ENCODE measurements at places on chromosomes 12 and 14.
A peak's percentile ranks its signal among the peaks of the same experiment; 100 is the strongest.

DNA sequence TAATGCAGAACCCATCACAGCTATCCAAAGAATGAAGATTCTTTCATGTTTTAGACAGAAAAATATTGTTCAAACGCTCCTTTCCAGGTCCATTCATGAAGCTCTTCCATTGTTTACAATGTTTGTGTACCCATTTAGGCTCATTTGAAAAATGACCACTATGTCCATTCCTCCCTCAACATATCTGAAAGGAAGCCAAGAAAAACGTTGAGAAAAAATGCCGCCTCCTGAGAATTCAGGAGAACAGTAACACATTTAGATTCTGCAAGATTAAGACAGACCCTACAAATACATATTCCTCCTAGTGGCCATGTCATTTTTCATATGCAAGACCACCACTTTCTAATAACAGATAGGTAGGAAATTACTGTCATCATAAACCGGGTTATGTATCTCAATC, 124.4 kb downstream of the SLC25A21 start:
- no peak for DNase-seq

GRCh38 chr12:52182384-52182783, 9.4 kb downstream of the KRT80 start:
- DNase-seq = no peak

GRCh38 chr14:95527387-95528002, 7.4 kb upstream of the GLRX5 start:
- DNase-seq = peak; percentile 27

DNA sequence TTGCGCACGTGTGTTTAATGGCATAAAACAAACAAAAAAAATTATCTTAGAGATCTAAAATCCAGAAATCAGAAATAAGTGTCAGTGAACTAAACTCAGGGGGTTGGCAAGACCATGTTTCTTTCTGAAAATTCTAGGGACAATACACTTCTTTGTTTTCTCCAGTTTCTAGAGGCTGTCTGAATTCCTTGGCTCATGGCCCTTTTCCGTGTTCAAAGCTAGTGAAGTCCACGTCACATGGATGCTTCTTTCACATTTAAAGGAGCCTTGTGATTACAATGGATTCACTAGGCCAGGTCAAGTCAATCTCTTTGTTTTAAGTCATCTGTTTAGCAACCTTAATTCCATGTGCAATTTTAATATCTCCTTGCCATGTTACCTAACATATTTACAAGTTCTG, 22.4 kb downstream of the SLCO1B3 start:
- DNase-seq = no peak

DNA sequence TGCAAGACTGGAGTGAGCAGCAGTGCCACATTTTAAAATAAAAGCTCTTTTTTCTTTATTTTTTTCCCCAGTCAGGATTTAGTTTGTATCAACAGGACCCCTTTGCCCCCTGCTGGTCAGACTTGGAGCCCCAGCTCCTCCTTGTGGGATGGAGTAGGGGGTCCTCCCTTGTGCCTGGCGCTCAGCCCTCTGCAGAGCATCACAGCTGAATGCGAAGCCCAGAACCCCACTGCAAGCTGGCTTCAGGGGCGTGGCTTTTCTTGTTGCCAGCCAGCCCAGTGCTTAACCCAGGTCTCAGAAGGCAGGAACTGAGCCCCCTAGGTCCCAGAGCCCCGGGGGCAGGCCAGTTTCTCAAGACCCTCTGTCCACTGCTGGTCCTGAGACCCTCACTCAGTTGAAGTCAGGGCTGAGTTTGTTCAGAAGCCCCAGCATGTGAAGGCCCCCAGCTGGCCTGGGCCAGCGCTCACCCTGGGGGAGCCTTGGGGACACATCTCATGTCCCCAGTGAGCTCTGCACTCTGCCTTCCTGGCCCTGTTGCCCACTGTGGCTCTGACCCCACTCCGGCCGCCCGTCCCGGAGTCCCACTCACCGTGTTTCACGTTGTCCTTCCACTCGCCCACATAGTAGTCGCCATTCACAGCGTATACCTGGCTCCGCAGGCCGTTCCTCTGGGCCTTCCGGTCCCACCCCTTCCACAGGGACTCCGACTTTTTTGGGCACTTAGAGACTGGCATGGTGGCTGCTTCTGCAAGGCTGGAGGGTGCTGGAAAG, 519 bp downstream of the MORN3 start:
- no peak for DNase-seq

DNA sequence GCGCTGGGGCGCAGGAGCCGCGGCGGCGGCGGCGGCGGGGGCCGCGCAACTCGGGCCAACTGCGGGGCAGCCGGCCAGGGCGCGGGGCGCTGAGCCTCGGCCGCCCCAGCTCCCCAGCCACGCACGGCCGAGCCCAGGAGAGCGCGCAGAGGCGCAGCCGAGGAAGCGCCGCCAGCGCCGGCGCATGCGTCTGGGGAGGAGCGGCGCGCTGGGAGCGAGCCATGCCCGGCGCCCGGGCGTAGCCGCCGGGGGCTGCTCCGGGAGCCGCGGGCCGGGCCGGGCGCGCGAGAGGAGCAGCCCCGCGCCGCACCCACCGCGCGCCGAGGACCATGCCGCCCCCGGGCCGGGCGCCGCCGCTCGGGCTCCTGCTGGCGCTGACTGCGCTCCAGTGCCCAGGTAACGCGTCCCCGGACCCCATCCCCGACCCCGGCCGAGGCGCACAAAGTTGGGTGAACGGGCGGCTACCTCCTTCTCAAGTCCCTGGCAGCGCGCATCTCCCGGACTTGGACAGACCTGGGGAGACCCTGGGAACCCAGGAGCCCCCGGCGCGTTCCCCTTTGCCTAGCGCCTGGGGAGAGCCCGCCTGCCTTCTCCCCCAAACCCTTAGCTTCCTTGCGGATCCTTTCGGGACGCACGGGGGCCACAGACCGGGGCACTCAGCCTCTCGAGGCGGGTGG, 121.4 kb downstream of the AACS start:
- no peak for DNase-seq

- no peak for DNase-seq
These were observed 476.9 kb downstream of the SLC6A15 start for GRCh38 chr12:84435682-84436081.

- peak; percentile 14 for DNase-seq
These were observed at the start of gene PITPNM2 for GRCh38 chr12:123150744-123151456. Gene PITPNM2, minus strand, starts transcription at chr12:123151090. Its CDS starts 116,500 bp downstream, at chr12:123034590.

DNA sequence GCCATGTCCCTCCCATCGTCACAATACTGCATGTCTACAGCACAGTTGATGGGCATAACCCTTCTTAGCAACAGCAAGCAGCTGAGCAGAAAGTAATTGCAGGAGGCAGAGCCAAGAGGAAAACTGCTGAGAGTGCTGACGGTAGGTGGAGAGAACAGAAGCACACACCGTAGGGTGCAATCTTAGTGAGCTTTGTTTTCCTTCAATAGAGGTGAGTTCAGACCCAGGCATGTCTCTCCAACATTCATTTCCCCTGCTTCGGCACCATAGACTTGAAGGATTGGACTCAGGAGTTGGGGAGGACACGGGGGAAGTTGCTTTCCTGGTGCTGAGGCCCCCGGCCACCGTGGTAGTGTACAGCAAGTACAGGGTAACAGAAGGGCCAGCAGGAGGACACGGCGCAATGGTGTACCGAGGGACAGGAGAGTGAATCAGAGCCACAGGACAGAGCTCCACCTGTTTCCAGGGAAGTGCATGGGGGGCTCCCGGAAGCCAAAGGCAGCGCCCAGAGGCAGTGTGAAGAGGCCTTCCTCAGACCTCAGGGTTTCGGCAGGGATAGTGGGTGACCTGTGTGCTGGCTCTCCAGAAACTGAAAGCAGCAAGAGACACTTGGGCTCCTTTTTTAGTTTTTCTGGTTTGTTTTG, 36.3 kb upstream of the SINHCAF start:
- DNase-seq = no peak

DNA sequence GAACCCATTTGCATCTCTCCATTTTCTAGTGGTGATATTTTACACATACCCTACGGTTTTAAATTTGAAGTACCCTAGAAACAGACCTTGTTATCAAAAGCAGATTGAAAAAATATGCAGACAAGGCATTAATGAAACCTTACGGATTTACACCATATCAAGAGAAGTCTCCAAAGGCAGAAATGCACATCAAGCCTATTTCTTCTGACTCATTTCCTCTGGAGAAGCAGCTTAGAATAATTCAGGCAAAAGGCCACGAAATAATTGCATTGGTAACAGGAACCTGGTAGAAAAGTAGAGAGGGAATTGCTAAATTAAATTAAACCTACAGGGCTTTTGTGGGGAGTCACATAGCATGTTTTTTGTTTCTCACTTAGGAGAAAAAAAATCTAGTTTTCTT, 34.7 kb downstream of the KICS2 start:
- no peak for DNase-seq

DNA sequence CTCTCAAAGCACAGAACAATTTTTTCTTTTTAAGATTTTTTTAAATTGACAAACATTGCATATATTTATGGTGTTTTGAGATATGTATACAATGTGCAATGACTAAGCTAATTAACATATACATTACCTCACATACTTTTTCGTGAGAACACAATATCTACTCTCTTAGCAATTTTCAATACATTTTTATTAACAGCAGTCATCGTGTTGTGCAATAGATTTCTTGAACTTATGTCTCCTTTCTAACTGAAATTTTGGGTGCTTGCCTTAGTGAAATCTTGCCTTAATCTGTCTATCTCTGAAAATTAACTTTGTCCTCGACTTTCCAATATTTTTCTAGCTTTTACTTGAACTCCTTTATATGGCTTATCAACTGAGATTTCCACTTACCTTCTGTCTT, 6.8 kb downstream of the OR10A7 start:
- DNase-seq = no peak

GRCh38 chr12:94481734-94482133, 22.1 kb upstream of the CEP83 start:
- DNase-seq = no peak

GRCh38 chr12:32344047-32344446, 55.3 kb upstream of the FGD4 start:
- no peak for DNase-seq

- DNase-seq = no peak
These were observed 141.8 kb upstream of the CPM start for GRCh38 chr12:69074556-69075349.

DNA sequence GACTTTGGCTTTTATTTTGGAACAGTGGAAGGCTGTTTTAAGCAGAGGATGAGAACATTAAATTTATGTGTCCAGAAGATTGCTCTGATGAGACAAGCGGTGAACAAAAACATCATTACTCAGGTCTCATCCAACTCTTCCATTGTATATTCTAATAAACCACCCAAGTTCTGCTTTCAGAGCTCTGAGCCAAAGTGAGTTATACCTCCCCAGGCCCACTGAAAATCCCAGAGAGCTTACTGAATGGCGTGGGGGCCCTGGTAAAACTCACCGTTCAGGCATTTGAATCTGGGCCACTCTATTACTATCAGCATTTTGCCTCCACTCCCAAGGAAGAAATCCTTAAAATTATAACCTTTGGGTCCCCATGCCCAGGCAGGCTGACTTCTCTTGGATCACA, 122.0 kb upstream of the HIF1A start:
- DNase-seq = no peak

- DNase-seq = no peak
These were observed 216.7 kb downstream of the ACSS3 start for GRCh38 chr12:81294325-81295190.

DNA sequence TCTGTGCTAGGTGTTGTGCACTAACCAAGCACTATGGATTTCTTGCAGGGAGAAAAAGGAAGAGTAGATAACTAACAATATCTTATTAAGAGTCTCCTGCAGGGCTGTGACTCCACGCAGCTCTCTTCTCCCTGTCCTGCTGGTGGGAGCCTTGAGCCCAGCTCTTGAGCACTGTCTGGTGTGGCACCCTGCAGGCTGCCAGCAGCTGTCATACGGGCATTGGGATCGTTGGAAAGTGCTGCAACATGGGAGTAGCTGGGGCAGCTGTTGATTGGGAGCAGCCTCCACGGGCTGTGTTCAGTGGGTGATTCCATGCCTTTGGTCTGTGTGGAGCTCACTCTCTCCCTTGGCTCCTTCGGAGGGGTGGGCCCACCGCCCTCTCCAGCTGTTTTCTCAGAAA, 125.3 kb downstream of the FBXL14 start:
- DNase-seq = no peak

DNA sequence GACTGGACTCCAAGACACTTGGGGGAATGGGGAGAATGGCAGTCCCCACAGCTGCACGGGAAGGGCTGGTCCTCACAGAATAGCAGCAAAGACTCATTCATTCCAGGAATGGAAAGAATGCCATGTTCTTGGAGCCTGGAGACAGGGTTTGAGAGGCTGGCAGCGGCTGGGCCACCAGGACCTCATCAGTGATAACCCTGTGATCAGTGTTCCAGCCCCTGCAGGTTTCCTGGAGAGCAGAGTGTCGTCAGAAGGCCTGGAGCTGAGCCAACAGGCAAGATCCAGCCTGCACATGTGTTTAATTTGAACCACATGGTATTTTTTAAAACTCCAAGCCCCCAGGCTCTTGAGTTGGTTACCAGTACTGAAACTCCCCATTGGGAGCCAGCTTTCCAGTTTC, 11.3 kb downstream of the BDKRB1 start:
- DNase-seq = no peak

- peak; percentile 82 for DNase-seq
These were observed 114.5 kb downstream of the SRGAP1 start for GRCh38 chr12:63958876-63959580.

DNA sequence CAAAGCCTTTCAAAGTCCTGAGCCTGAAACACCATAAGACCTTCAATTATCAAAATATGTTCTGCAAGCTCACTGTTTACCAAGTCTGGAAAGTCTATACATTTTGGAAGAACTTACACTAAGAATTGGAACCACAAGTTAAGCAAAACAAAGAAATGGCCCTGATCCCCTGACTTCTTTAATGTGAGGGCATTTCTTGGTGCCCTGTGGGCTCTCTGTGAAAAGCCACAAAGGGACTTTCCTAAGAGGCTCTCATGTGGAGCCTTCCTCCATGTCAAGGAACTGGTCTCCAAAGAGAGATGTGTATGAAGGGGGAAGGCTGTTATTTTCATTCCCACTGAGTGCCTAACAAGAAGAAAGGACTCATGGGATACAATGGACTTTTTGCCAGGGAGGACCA, 13.5 kb upstream of the MYH6 start:
- no peak for DNase-seq

DNA sequence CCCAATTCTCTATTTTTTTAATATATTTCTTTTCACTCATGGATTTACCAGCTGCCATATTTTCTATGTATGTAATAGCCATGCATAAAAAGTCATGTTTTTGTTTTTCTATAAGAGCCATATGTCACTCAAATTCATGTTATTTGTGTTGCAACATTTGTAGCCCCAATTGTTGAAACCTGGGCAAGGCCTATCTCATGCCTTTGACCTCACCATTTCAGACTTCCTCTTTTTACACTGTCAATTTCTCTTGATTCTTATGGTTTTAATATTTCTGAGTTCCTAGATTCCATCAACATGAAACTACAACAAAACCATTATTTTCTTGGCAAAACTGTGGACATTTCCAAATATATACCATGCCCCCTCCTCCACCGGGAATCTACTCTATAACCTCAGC, 647.5 kb downstream of the C12orf50 start:
- DNase-seq = no peak

GRCh38 chr12:76424941-76425340, 76.7 kb upstream of the BBS10 start:
- DNase-seq = no peak

GRCh38 chr14:72433511-72433910, 460.4 kb downstream of the DPF3 start:
- DNase-seq = no peak
